ENCODE measurements at places on chromosomes 2 and 18.

GRCh38 chr2:26380281-26380680 is 21.4 kb upstream of the DRC1 start:
- DNase-seq = no peak

DNA sequence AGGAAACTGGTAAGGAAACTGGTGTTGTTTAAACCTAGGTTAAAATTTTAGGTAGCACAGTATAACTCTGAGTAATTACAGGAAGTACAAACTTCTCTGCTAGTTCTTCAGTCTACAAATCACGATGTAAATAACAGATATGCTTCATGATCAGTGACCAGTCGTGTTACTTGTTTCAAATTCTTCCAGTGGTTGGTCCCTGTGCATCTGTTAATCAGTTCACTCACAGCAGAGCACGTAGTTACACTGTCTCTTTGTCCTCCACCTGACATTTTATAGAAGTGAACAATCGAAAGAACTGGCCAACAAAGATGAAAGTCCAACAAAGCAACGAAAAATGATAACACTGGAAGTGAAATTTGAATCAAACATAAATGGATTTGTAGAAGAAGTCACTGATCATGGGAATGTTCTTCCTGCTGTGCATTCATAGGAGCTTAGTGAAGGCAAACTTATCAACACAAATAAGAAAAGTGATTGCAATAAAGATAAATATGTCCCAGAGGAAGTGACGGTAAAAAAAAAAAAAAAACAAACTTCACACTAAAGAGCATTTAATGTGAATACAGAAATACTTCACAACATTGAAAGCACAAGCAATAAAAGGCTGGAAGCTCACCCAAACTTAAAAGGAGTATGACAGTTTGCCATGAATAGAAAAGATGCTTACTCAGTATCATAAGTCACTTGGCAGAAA is 7.0 kb downstream of the EIF2AK2 start:
- no peak for DNase-seq

- no peak for DNase-seq
Measured at GRCh38 chr2:102092535-102092934, 50.0 kb upstream of the IL1R1 start.

DNA sequence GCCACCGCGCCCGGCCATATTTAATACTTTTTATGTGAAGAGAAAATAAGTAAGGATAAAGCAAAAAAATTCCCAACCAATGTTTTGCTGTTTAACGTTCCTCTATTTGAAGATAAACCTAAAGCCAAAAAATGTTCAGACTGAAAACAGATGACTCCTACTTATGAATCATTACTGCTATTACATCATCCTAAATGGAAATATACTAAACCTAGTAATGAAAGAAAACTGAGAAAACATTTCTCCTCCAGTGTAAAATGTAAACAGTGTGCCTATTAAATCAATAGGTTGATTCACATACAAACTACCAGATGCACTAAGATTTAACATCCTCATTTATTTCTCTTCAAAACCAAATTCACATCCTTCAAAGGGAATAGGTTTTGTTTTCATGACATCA is 43.5 kb downstream of the CWC22 start:
- no peak for DNase-seq

DNA sequence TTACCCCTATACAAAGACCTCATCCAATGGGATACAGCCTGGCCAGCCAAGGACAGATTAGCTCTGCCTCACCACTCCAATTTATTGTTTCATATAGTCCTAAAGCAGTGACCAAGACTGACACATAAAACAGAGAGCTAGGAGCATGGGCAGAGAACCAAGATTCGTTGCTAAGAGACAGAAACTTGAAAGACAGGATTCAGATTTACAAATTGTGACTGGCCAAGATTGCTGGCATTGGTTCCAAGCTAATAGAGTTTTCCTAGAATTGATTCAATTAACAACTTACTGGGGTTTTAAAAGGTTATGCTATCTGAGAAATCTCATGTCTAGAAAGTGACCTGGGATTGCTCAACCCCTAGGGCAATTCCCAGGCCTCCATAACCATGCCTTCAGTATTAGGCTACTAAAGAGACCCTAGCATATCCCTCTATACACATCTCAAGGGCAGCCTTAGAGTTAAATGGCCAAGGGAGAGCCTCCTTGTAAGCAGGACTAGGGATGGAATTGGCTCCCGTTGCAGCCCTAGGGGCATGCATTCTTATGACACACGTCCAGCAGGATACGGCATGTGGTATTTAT is 75.6 kb downstream of the ICOS start:
- DNase-seq = no peak

DNA sequence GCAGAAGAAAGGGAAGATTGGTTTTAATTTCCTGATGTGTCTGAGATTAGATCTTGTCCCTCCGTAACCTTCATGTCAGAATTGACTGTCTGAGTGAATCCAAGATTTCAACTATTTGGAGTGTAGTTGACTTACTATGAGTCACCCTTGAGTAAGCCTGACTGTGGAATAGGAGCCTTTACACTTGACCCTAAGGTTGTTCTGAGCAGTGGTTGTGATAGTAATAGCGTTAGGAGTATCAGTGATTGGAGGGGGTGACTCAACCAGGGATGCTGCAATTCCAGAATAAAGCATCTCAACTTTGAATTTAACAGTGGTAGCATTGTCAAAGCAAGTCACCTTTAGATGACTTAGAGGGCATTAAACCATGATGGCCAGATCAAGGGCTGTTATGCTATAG is 979.5 kb upstream of the FAM98A start:
- no peak for DNase-seq
